ENCODE measurements at places on chromosomes 16 and 17.

GRCh38 chr16:66534376-66534799 lies 15.5 kb downstream of the TK2 start:
- no peak for DNase-seq

GRCh38 chr17:79073016-79073705 lies 1.5 kb upstream of the ENGASE start:
- DNase-seq = no peak

DNA sequence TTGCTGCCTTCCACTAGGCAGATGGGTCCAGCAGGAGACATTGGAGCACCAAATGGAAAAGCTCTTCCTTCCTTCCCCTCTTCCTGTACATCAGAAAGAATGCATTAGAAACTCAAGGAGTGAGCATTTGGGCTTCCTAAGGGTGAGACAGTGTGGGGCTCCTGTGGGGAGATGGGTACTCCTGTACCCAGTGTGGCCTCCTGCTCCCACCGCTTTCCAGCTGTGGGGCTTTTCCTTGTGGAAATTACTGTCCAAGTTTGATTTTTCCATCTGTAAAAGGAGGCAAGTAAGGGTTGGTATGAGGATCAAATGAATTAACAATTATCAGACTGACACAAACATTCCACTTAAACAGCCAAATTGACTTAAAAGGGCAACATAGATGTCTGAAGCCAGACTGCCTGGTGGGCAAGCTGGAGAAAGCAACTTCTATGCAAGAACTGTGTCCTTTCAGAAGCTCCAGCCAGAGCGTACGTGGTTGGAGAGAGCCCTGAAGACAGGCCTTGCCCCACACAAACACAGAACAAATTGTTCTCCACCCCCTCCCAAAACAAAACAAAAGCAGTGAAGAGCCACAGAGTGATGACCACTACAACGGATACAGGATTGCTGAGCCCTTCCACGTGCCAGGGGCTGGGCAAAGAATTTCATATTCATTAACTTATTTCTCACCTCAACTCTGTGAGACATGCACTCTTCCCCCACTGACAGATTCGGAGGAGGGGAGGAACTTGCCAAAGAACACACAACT lies 23.1 kb upstream of the ALDH3A1 start:
- DNase-seq = no peak

GRCh38 chr16:67235816-67236562 lies 9.1 kb downstream of the TMEM208 start:
- DNase-seq = peak; percentile 83

DNA sequence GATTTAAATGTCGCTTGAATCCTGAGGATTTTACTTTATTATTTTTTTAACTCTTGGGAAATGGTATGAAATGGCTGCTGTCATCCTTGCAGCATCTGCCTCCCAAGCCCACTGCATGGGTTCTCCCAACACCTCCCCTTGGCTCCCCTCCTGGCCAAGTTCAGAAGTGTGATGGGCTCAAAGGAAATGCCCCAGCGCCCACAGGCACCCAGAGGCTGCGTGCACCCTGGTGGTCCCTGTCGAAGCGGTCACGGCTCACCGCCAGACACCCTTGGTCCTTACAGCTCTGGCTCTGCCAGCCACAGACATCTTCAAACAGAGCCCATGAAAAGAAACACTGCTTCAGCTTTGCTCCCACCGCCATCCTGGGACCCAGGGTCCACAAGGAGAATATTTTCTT lies 334.7 kb downstream of the SOX9 start:
- DNase-seq = no peak

DNA sequence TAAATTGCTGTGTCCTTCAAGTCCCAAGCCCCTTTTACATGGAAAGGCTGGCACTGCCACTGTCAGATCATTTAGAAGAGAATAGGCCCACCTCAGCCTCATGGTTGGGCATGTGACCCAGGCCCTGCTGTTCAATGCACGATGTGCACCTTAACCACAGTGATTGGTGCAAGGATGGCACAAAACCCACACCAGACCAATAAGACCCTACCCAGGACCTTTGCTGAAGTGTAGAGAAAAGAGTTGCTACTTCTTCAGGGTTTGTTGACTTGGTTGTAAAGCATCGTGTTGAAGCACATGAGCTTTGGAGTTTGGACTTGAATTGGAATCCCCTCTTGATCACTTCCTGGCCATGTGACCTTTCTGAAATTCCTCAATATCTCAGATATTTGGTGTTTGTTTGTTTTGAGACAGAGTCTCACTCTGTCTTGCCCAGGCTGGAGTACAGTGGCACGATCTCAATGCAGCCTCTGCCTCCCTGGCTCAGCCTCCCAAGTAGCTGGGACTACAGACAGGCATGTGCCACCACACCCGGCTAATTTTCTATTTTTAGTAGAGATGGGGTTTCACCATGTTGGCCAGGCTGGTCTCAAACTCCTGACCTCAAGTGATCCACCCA lies 24.8 kb downstream of the DNAJA2 start:
- DNase-seq = no peak

- DNase-seq = no peak
Measured at GRCh38 chr16:51290442-51291285, 139.6 kb upstream of the SALL1 start.

GRCh38 chr16:12178251-12178990 lies 201.9 kb downstream of the SNX29 start:
- DNase-seq = no peak

GRCh38 chr17:10077561-10078299 lies 120.7 kb downstream of the GAS7 start:
- DNase-seq = peak; percentile 5

DNA sequence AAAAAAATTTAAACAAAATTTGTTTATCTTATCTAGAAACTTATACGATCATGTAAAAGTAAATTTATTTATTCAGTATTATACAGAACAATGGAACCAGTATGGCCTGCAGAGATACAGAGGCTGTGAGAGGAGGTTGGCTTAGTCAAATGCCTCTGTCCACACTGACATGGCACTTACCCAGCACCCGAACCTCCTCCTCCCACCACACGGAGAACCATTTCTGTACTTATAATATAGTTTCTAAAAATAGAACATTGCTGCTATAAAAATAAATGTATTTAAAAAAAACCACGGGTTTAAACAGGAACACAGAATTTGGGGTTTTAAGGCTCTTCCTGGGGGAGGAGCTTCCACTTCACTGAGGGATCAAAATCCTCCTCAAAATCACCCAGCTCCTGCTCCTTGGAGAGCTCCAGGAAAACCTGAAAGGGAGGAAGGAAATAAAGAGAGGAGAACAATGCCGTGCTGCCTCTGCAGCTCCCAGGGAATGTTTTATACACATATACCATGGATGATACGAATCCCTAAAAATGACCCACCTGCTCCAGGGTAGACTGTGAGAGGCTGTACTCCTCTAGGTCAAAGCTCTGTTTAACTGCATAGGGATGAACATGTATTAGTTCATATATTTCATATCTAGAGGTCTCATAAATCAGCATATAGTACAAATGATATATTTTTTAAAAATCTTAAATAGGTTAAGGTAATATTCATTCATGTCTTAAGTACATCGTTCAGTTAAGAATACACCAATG lies 87.3 kb downstream of the ABCA8 start:
- no peak for DNase-seq

DNA sequence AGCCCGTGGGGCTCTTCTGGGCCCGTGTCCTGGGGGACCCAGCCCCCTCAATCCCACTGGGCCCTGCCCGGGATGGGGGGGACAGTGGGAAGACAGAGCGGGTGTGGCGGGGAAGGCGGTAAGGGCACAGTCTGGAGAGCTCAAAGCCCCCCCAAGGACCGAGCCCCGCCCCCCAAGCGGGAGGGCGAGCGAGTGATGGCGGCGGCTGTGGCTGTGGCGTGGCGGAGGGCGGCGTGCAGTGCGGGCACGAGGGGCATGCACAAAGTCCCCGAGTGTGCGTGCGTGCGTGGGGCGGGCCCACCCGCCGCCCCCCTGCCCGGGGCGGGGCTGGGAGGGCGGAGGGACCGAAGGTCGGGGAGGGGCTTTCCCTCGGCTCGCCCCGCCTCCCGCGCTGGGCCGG lies 3.6 kb upstream of the WDR24 start:
- DNase-seq = no peak

- DNase-seq = peak; percentile 45
Measured at GRCh38 chr17:81733507-81734404, 21.7 kb downstream of the SLC25A10 start.

- DNase-seq = no peak
Measured at GRCh38 chr16:30951750-30952149, 2.9 kb downstream of the ORAI3 start.

DNA sequence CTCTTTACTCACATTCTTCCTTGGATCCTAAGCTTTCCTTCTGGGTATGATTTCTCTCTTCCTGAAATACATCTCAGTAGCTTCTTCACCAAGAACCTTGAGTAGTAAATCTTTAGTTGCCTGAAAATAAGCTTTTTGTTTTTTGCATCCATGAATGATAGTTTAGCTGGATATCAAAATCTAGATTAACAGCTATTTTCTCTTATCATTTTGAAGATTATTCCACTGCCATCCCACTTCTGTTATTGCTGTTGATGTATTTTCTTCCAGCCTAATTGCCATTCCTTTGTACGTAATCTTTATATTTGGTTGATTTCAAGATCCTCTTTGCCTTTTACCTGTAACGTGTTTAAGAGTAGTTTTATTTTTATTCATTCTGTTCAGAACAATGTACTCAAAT lies 7.6 kb upstream of the FBXO39 start:
- no peak for DNase-seq

- no peak for DNase-seq
Measured at GRCh38 chr16:66026787-66027330, 339.6 kb upstream of the CDH5 start.

DNA sequence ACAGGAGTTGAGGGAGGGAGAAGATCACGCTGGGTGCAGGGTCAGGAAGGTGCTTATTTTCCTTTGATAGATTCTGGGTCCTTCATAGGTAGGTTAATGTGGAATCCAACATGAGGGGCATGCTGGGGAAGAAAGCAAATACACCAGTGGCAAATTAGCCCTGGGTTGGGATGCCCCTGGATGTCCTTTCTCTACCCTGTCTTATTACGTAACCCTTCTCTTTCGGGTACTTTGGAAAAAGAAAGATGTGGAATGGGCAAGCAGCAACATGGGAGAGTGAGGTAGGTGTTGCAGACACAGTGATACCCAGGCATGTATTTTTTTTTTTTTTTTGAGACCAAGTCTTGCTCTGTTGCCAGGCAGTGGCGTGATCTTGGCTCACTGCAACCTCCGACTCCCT lies 9.1 kb downstream of the SLC7A6 start:
- no peak for DNase-seq

GRCh38 chr16:87392821-87393679 lies 914 bp downstream of the MAP1LC3B start:
- DNase-seq = peak; percentile 31

- no peak for DNase-seq
Measured at GRCh38 chr16:79713609-79714309, 113.2 kb upstream of the MAF start.

DNA sequence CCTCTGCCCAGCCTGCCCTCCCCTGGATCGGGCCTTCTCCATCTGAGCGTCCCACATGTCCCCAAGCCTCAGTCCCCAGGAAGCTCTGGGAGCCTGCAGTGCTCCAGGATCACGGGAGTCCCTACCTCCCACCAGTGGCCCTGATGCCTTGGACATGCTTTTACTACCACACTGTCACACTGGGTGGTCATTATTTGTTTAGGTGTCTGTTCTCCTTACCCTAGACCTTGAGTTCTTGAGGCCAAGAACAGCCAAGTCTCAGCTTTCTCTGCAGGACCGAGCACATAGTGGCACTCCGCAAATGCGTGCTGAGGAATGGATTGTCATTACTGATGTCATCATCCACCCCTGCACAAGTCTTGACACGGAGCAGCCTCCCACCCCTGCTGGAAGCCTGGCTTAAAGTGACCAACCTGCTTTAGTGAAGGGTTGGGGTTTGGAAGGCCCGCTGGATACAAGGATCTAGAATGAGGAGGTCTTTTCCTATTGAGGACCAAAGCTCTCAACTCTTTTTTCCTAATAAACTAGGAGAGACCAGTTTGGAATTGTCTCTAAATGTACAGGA lies 132.9 kb upstream of the CRHR1 start:
- DNase-seq = no peak

DNA sequence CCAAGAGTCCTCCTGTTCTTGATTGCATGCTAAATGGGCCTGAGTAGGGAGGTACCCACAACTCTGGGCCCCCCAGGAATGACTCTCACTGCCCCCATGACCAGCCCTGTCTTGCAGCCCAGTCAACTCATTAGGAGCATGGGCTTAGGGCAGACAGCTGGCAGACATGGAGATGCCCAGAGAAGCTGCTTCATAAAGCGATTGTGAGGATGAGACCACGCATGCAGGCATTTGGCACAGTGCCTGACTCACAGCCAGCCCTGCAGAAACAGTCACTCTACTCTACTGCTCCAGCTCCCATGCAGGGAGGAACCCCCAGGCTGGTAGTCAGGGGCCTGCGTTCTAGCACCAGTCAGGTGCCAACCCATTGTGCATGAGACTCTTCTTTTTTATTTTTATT lies 8.4 kb upstream of the C16orf82 start:
- DNase-seq = no peak

DNA sequence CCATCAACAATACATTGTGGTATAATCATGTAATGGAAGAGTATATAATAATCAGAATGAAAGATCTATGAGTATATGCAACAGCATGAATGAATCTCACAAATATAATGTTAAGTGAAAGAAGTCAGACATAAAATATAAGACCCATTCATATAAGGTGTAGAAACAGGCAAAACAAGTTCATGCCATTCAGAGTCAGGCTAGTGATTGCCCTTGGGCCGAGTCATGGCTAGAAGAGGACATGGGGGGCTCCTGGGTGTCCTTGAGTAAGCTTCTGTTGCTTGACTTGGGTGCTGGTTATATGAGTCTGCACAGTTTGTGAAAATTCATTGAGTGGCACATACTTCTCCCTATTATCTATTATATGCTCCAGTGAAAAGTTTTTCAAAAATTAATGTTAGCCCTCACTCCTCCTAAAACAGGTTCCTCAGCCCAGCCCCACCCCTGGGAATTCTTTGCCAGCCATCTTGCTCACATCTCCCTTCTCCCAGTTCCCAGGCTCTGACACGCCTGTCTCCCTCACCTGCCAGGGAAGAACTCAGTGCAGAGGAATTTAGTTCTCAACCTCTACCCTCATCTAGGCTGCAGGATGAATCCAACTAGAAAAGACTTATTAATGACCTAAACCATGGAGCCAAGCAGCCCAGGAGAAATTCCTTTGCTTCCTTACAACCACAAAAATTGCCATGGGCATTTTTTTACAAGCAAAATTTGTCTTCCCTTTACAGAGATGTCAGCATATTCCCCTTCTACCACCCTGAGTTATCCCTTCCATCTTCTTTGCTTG lies 52.4 kb upstream of the NFAT5 start:
- no peak for DNase-seq

- DNase-seq = no peak
Measured at GRCh38 chr17:50274142-50274896, at the start of gene TMEM92. Gene TMEM92 (plus strand): TSS chr17:50274466. CDS start chr17:50274502, 36 bp downstream.
